Kidney (tissue), 22 donors: ENCODE measurements at places on chromosomes 3 and 15. TPM values are rescaled to one million over a fixed set of nuclear protein-coding genes. Genes with fewer than 3 reads are reported as not detected.

Gene CDCP1
- 39.6 TPM for total RNA-seq

Gene PTH1R
- 286 TPM for total RNA-seq

Gene EFCAB12
- total RNA-seq, result 3.5 TPM

Gene RFTN1
- 34.1 TPM for total RNA-seq

Gene ROPN1
- total RNA-seq, result 0.54 TPM

Gene TYRO3
- total RNA-seq, result 2.5 TPM

Gene ANKUB1
- total RNA-seq, result not detected

Gene HHATL
- total RNA-seq, result not detected

Gene KCNAB1
- 6.6 TPM for total RNA-seq

Gene HOMER2
- total RNA-seq, result 35.8 TPM

DNA sequence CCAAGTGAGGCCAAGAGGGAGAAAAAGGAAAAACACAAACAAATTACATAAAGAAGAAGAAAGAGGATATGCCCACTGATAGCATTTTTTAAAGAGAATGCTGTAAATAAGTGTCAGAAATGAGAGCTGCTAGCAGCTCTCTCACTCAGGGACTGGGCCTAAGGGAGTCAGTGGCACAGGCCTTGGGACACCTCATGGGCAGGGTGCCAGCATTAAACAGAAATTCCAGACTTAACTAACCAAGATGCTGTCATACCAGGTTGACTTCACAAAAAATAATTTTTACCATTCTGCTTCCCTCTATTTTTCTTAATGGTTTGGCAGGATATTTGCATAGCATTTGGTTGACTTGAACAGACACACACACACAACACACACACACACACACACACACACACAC, 92.3 kb upstream of the ADAMTSL3 start:
- no peak overlapping the region for H3K27ac ChIP-seq
- H3K4me1 ChIP-seq, result no peaks in the 10 kb centered on the region
- H3K4me3 ChIP-seq, result no peak overlapping the region
- H3K27me3 ChIP-seq, result no peaks in the 10 kb centered on the region
- no peak for DNase-seq

DNA sequence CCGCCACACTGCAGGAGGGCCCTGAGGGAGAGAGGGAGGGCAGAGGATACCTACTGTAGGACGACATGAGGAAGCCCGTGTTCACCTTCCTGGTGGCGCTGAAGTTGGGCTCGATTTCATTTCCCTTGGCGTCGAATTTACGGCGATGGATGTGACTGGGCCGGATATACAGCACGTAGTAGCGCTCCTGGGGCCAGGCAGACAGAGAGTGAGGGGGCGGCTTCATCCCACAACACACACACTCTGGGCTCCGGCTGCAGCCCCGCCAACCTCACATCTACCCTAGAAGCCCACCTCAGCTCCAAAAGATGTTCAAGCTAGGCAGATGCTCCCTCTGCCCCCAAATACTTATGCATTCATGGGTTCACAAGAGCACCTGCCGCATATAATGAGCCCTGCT, 4.5 kb downstream of the ARPIN start:
- peaks cover 11% of the 10 kb centered on the region for H3K36me3 ChIP-seq
- no peak overlapping the region for H3K4me3 ChIP-seq
- peaks cover 3% of the 10 kb centered on the region for H3K4me1 ChIP-seq
- no peak for DNase-seq
- H3K27ac ChIP-seq, result no peak overlapping the region

DNA sequence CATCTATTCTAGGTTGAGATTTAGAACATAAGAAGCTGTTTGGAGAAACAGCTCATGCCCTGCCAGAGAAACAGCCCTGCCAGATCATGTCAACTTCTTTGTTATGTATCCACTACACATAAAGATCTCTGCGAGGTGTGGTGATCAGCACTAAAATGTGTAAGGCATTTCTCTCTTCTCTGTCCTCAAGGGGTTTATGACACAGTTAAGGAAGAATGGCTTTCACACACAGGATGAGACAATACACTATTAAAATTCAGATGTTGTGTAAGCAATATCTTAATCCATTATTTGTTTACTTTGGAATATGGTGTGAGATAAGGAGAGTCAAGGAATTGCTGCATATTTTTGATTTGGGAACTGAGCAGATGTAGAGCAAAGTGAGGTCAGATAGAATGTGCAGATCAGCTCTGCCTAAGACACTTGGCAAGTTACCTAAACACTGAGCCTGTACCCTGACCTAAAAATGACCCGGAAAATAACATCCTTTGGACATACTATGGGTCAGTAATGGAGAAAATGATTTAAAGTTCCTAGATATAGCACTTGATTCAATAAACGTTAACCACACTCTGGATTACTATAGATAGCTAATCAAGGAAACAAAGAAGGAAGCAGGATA, 434.7 kb upstream of the PDZRN3 start:
- H3K4me3 ChIP-seq, result no peak overlapping the region

GRCh38 chr3:109117939-109118338, at the start of gene MORC1:
TSS of gene MORC1 (minus strand) at chr3:109118134. CDS start at chr3:109118059, 75 bp downstream.
- peak; percentile 67 for DNase-seq
- H3K4me3 ChIP-seq, result no peak within 1 kb of the TSS
- no peaks in the 10 kb centered on the region for H3K4me1 ChIP-seq
- no peaks in the 10 kb centered on the region for H3K27me3 ChIP-seq

DNA sequence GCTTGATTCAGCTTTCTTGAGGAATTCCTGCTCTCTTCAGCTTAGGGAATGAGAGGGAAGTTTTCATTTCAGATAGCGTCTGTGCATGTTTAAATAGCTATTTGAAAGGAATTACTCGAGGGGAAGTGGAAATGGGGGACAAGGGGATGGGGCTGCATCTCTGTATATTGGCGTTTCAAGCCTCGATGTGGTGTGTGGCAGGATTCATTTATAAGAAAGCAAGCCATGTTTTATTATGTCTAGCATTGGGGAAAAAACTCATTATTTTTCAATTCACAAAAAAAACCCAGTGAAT, 1.0 kb downstream of the ATP2C1 start:
- H3K27ac ChIP-seq, result peak overlapping the region; percentile 82
- H3K4me3 ChIP-seq, result peak overlapping the region; percentile 79
- H3K36me3 ChIP-seq, result no peaks in the 10 kb centered on the region
- no peak for DNase-seq

DNA sequence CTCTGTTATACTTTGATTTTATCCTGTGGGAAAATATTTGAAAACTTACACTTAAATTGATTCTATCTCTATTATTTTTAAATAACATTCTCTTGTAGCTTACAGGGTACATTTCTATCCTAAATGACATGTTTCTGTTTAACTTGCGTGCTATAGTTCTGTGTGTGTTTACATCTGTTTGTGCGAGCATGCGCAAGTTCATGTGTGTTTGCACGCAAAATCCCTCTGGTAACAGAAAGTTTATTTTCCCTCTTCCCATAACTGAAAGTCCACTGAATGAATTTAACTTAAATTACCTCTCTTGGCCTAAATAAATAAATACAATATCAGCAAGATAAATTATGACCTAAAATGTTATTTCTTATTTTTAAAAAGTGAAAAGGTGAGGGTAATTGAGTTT, 117.3 kb upstream of the NEO1 start:
- DNase-seq, result no peak
- H3K4me3 ChIP-seq, result no peak overlapping the region
- H3K27ac ChIP-seq, result no peak overlapping the region

DNA sequence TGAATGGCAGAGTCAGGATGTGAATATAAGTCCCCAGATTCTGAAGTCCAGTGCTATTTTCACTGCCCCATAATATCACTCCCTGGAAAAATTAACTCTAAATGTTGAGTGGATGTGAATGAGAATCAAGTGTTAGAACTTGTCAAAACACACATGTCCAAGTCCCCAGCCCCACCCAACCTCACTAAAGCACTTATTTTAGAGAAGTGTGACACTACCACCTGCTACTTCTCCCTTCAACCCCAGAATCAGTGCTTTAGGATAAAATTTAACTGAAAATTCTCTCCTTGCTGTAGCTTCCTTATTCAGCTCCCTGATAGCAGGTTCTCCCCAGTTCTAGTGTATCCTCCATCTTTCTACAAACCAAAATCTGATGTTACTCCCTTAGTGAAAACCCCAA, 35.8 kb downstream of the HERC1 start:
- H3K4me3 ChIP-seq, result no peak overlapping the region
- H3K27ac ChIP-seq, result no peak overlapping the region
- H3K27me3 ChIP-seq, result no peaks in the 10 kb centered on the region
- no peaks in the 10 kb centered on the region for H3K4me1 ChIP-seq

DNA sequence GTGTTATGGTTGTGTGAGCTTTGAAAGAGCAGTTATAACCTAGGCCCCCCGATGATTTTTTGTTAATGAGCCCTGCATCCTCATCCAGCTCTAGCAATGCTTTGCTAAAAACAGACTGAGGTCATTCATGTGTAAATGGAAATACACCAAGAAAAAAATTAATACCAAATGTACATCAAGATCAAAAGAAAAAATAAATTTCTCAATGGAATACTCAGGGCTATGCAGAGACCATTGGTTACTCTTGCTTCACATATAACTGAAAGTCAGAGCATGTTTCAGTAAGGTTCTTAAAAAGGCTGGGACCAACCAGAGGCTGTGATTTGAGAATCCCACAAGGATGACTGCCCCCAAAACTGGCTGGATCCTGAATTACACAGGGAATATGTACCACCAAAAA, 48.0 kb downstream of the ARHGAP31 start:
- H3K4me3 ChIP-seq, result no peak overlapping the region
- no peaks in the 10 kb centered on the region for H3K27me3 ChIP-seq
- H3K4me1 ChIP-seq, result no peaks in the 10 kb centered on the region
- no peaks in the 10 kb centered on the region for H3K36me3 ChIP-seq
- no peak for DNase-seq

DNA sequence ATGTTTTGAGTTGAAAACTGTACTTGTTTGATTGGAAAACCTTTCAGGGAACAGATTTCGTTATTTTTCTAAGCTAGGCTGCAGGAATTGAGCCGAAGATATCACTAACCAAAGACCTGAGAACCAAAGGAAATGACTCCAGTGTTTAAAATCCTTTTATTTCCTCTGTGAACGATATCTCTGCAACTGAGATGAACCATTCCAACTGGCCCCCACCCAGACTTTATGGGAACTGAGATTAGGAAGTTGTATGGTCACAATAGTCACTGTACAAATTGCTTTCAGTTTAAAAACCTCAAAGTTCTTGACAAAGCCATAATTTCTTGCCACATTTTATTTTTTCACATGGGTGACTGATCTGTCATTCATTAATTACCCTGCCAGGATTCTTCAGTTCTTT, 232.4 kb downstream of the RBMS3 start:
- no peak overlapping the region for H3K27ac ChIP-seq
- H3K4me3 ChIP-seq, result no peak overlapping the region
- peaks cover 8% of the 10 kb centered on the region for H3K4me1 ChIP-seq
- no peaks in the 10 kb centered on the region for H3K27me3 ChIP-seq
- no peak for DNase-seq

- no peak overlapping the region for H3K27ac ChIP-seq
- H3K27me3 ChIP-seq, result no peaks in the 10 kb centered on the region
- no peak for DNase-seq
- H3K36me3 ChIP-seq, result no peaks in the 10 kb centered on the region
- no peaks in the 10 kb centered on the region for H3K4me1 ChIP-seq
These were observed 27.9 kb upstream of the SLC12A8 start for GRCh38 chr3:125240496-125240895.

DNA sequence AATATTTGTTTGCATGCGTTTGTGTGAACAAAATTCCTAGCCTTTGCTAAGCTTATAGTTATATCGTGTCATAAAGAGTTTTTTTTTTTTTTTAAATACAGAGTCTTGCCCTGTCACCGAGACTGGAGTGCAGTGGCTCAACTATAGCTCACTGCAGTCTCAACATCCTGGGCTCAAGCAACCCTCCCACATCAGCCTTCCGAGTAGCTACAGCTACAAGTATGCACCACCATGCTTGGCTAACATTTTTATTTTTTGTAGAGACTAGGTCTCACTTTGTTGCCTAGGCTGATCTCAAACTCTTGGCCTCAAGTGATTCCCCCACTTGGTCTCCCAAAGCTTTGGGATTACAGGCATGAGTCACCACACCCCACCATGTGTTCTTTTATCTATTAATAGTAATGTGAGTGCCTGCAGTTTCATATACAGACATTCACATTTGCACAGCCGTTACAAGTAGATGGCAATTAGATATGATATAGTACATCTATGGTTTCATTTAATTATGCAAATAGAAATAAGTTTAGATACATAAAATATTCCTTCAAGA, 848.6 kb downstream of the PDCD6IP start:
- H3K4me3 ChIP-seq, result no peak overlapping the region
- DNase-seq, result no peak
- no peaks in the 10 kb centered on the region for H3K36me3 ChIP-seq

GRCh38 chr3:156685752-156686151, 11.4 kb downstream of the TIPARP start:
- H3K4me1 ChIP-seq, result peaks cover 13% of the 10 kb centered on the region
- DNase-seq, result no peak
- H3K27me3 ChIP-seq, result no peaks in the 10 kb centered on the region
- no peaks in the 10 kb centered on the region for H3K36me3 ChIP-seq
- H3K4me3 ChIP-seq, result no peak overlapping the region

GRCh38 chr3:34155108-34155507, 356.7 kb downstream of the PDCD6IP start:
- DNase-seq, result no peak
- no peaks in the 10 kb centered on the region for H3K36me3 ChIP-seq
- no peaks in the 10 kb centered on the region for H3K27me3 ChIP-seq
- no peak overlapping the region for H3K4me3 ChIP-seq

DNA sequence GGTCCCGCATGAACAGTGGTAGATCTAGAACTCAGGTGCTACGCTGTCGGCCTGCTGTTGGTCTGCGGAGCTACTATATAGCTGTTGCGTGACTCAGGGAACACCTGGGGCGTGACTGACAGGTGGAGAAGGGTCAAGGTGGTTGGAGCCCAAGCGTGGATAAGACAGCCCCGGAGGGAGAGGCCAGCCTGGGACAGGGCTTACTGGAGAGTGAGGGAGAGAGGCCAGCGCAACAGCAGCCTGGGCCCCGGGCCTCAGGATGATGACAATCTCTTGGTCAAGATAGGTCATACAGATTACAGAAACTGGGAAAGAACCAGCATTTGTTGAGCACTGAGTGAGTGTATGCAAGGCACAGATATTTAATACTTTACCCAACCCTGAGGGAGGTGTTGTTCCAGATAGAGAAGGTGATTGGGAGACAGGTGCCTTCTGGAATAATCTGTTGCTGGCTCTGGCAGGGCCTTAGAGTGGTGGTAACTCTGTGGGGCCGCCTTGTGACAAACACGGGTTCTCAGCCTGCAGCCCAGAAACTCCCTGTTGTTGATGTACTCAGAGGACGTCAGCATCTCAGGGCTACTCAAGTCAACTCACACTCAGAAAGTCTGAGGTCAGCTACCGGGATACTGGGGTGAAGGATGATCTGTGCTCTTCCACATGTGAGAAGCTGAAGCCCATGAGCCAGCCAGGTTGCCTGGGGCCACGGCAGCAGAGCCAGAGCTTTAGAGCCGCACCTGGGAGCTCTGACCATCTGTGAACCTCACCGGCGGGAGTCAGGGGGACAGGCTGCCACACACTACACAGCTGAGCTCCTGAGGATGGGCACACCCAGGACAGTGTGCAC, 265.4 kb upstream of the HES1 start:
- no peaks in the 10 kb centered on the region for H3K27me3 ChIP-seq
- no peaks in the 10 kb centered on the region for H3K36me3 ChIP-seq
- H3K4me3 ChIP-seq, result no peak overlapping the region
- DNase-seq, result no peak
- no peak overlapping the region for H3K27ac ChIP-seq
- peaks cover 19% of the 10 kb centered on the region for H3K4me1 ChIP-seq

- H3K27ac ChIP-seq, result no peak overlapping the region
- H3K4me3 ChIP-seq, result no peak overlapping the region
- H3K36me3 ChIP-seq, result no peaks in the 10 kb centered on the region
- DNase-seq, result peak; percentile 19
- H3K4me1 ChIP-seq, result no peaks in the 10 kb centered on the region
These were observed 45.2 kb upstream of the PFN2 start for GRCh38 chr3:150015901-150016300.
